ENCODE measurements at places on chromosomes 1 and 21. TPM values are rescaled to one million over a fixed set of nuclear protein-coding genes. Genes with fewer than 3 reads are reported as not detected.

- DNase-seq: no peak
Measured at GRCh38 chr1:98003442-98003841, 82.6 kb upstream of the DPYD start.

GRCh38 chr1:40451238-40451585 is 936 bp downstream of the ZFP69B start:
- DNase-seq: no peak

- no peak for DNase-seq
Measured at GRCh38 chr1:223319905-223320580, 43.9 kb downstream of the SUSD4 start.

DNA sequence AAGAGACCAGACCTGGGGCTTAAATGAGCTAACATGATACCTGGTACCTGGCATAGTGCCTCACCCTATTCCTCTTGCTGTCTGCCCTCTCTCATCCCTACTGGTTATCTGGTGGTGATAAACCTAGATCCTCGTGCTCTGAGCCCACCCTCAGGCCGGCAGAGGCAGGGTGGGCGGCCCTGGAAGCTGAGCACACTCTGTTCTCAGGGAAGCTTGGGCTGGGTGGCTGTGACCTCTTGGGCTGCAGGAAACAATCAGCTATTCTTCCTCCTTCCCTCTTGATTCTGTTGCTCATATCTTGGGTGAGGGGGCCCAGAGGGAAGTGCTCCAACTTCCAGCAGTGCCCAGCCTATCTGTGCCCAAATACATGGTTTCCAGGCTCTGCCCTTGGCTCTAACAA is 42.0 kb downstream of the SDC3 start:
- DNase-seq: no peak

DNA sequence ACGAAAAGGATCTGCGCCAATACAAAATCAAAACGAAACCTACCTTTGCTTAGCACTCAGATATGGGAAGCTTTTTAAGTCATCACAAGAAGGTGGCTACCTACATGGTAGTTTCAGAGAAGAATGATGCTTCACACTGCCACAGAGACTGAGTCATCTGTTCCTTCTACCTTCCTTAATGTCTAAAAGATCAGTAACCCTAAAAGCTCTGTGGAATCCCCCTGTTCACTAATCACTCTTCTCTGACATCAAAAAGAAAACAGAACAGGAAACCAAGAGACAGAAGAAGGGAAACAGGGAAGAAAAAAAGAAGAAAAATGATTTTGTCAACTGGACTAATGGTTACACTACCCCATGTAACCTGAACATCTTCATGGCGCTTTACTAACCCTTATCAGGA is 177.2 kb downstream of the SMYD3 start:
- DNase-seq: no peak

DNA sequence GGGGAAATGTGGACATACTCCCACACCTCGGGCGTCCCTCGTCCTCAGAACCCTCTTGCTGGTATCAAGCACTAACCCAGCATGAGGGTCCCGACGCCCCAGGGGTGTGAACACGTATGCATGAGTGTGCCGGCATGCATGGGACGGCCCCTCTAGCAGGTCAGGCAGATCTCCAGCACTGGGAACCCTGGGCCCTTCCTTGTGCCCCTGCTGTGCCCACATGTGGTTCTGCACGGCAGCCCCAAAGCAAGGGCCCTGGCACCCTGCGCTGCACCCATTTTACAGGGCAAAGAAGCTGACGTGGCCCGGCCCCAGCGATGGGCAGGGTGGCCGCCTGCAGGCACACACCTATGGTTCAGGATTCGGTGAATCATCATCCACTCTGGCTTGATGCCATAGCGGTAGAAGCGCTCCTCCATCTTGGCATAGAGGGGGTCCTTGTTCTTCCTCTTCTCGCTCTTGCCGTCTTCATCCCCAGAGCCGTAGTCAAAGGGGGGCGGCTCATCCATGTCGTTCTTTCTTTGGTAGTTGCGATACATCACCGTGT is 34.2 kb downstream of the CHD5 start:
- DNase-seq: no peak

- DNase-seq: peak; percentile 70
Measured at GRCh38 chr1:117565745-117566455, 39.9 kb upstream of the TENT5C start.

GRCh38 chr1:35264871-35265270 is 3.6 kb upstream of the ZMYM4 start:
- DNase-seq: peak; percentile 18

GRCh38 chr1:169427081-169427641 is at the start of gene CCDC181:
Gene CCDC181, minus strand, starts transcription at chr1:169427474. Its CDS starts 2,547 bp downstream, at chr1:169424927.
- no peak for DNase-seq

DNA sequence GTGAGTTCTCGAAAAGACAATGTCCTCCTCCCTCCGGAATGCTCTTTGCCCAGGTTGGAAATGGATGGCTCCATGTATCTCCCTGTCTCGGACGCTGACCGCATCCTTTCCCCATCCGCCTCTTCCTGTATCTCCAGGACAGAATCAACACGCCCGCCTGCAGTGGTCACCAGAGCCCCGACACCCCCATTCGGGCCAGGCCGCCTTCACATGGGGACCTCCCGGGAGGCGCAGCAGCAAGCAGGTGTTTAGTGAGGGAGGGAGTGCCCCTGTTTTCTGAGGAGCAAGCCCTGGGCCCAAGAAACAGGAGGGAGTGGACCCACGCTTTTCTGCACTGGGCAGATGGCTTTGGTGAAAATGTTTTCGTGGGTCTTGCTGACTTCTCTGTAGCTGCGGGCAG is 83.5 kb upstream of the TTC34 start:
- no peak for DNase-seq

DNA sequence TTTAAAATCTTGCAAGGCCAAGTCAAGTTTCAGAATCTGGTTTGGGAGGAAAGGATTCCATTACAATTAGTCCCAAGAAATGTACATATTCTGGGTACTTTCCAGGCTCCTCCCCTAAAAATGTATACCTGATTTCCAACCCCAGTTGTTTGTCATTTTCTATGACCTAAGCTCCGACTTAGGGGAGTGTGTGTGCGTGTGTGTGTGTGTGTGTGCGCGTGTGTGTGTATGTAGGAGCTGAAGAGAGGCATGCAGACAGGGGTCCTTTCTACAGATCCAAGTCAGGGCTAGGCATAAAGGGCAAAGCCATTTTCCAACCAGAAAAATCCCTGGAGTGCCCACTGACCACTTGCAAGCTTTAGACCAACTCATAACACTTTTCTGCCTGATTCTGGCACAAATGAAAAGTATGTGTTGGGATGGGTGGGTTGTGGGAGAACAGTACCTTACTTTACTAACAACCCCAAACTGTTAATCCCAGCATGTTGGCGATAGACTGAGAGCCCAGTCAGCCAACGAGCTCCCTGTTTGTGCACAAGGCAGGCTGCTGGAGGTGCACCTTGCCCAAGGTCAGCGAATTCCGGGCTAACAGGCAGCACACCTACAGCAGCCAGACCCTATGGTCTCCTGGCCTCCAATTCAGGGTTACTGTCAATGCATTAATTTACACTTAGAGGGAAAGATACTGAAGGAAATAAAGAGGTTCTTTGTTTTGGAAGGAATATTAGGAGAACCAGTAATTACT is 1.7 kb downstream of the TRABD2B start:
- no peak for DNase-seq

Gene S100A7
- 39.5 TPM for total RNA-seq

DNA sequence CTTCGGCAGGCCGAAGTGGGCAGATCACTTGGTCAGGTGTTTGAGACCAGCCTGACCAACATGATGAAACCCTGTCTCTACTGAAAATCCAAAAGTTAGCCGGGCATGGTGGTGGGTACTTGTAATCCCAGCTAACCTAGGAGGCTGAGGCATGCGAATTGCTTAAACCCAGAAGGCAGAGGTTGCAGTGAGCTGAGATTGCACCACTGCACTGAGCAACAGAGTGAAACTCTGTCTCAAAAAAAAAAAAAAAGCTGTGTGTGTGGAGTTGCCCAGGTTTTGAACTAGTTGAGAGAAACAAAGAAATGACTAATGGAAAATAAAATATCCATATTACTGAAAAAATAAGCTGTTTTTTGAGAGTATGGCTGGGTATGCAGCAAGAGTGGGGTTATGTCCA is 100.2 kb downstream of the GTF2B start:
- no peak for DNase-seq

DNA sequence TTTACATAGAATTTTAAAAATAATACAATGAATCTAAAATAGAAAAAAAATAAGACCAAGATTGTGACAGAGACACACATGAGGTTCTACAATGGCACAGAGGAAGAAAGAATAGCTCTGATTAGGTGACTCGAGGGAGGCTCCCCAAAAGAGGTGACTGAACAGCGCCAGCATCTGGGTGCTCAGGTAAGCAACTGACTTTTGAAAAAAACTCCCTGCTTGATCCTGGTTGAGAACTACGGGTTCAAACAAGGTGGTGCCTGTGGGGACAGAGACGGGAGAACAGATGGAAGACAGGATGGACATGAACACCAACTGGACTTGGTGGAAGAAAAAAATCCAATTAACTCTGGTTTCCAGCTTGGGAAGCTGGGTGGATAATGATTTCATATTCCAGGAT is 22.5 kb downstream of the BATF3 start:
- DNase-seq: no peak

DNA sequence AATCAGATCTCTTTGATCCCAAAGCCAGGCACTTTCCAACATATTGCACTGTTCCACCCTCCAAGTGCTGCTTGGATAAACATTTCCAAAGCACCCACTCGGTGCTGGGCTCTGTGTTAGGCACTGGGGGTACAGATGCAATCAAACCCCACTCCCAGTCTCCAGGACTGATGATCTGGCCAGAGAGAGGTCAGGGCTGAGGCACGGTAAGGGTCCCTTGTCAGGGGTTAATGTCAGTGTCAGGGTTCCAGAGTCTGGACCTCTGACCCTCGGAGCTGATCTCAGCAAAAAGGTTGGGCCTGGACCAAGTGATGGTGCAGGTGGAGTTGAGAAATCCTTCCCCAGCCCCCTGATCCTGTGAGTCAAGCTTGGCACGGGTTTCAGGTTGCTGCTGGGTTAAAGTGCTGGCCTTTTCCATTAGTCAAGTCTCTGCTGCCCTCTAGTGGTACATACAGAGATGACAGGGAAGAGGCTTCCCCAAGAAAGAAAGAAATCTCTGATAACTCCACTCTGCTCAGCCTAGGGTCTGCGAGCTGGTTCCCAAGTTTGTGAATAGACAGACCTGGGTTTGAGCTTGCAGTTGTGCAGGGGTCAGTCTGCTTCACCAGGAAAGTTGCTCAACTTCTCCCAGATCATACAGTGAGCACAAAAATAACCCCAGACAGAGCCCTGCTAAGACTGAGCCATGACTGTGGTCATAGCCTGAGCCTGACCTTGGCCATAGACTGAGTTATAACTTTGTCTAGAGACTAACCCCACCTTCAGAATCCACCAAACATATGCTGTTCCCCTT is 74.6 kb downstream of the DMRTA2 start:
- no peak for DNase-seq

- DNase-seq: no peak
Measured at GRCh38 chr1:231122143-231122542, 39.7 kb upstream of the TRIM67 start.

- DNase-seq: no peak
Measured at GRCh38 chr21:38645282-38645681, 147.0 kb upstream of the ERG start.

Gene B3GALNT2
- 21.7 TPM for total RNA-seq

GRCh38 chr21:41656946-41657525 is 109.8 kb downstream of the RIPK4 start:
- DNase-seq: peak; percentile 75

- DNase-seq: peak; percentile 95
Measured at GRCh38 chr1:11272832-11273594, at the start of gene UBIAD1. Gene UBIAD1, plus strand, starts transcription at chr1:11273198. Its CDS starts 334 bp downstream, at chr1:11273532.

GRCh38 chr1:20102875-20103274 is 16.5 kb downstream of the PLA2G2D start:
- DNase-seq: no peak

Gene AMY1A
- not detected for total RNA-seq

Gene KCNAB2
- 9.7 TPM for total RNA-seq

Gene SPRR2F
- total RNA-seq: not detected

DNA sequence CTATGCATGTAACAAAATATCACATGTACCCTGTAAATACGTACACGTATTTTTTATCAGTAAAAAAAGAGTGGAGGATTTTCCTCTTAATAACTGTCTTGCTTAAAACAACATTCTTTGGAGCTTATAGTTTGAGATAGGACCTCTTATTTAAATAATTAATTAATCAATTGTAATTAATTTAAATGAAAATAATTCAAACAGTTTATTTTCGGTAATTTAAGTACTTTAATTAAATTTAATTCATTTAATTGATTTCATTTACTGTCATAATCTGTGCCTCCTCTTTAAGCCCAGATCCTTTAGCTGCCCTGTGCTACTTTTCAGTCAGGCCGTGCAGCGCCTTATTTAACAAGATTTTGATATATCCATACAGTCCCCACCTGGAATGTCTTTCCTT is 427.0 kb downstream of the HLX start:
- no peak for DNase-seq

DNA sequence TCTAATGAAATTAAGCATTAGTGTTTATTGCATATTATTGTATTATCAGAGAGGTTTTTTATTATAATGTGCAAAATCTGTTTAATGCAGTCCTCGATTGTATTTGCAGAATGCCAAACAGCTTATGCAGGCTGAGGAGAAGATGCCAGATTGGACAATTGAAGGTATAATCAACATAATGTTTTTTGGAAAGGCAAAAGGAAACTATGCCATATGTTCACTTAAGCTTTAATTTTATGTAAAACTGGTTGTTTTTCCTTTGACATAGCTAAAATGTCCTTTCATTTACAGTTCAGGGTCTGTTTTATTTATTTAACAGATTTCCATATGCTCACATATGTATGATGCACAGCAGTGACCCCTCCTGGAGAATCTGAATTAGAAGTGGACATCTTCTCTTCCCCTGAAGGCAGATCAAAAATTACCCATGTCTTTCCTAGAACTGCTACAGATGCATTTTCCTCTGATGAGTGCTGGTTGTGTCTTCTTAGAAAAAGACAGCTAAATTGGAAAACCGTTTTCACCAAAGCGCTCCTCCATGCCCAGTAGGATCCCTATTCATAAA is 143.5 kb upstream of the USH2A start:
- no peak for DNase-seq

DNA sequence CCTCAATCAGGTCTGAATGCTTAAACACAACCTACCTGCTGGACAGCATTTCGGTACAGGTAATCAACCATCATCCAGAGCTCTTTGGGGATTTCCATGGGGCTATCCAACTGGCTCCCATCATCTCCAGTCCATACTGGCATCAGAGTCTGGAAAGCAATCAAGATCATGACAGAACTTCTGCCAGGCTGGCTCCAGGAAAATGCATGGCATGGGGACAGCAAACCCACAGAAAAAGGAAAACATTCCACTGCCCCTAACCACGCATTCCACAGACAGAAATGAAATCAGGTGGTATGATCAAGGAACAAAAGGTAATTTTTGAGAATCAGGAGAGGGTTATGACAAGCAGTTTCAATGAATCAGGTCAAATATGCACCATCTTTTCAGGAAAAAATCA is 9.1 kb upstream of the MTF1 start:
- no peak for DNase-seq

Gene C1orf94
- total RNA-seq: not detected

- no peak for DNase-seq
Measured at GRCh38 chr1:155013632-155014031, 11.0 kb downstream of the ZBTB7B start.

- no peak for DNase-seq
Measured at GRCh38 chr1:44648529-44649250, 25.6 kb downstream of the TMEM53 start.

Gene FCGR3A
- total RNA-seq: 4.6 TPM

Gene NEGR1
- 13.6 TPM for total RNA-seq

- DNase-seq: no peak
Measured at GRCh38 chr1:67753776-67754525, 69.0 kb downstream of the GADD45A start.

Gene ZNF496
- 32.7 TPM for total RNA-seq

GRCh38 chr1:20485527-20486456 is at the start of gene CAMK2N1:
Gene CAMK2N1, minus strand, starts transcription at chr1:20486210. Its CDS starts 831 bp downstream, at chr1:20485379.
- DNase-seq: peak; percentile 93
